ENCODE measurements at places on chromosomes 2 and 18.

- DNase-seq, result no peak
These were observed 319.8 kb downstream of the ETAA1 start for GRCh38 chr2:67716895-67717396.

DNA sequence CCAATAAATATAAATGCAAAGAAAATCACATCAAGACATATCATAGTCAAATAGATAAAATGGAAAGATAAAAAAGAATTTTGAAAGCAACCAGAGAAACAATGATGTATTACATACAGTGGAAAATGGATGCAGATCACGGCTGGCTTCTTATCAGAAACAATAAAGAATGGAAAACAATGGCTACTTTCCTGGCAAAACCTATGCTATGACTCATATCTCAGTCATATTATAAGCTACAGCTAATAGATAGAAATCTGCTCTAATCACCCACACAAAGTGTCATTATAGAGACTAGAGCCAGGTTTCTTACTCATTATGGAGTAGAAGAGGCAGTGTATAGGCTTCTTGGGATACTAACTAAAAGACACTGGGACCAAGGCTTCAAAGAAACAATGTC is 93.5 kb upstream of the TACR1 start:
- peak; percentile 59 for DNase-seq

DNA sequence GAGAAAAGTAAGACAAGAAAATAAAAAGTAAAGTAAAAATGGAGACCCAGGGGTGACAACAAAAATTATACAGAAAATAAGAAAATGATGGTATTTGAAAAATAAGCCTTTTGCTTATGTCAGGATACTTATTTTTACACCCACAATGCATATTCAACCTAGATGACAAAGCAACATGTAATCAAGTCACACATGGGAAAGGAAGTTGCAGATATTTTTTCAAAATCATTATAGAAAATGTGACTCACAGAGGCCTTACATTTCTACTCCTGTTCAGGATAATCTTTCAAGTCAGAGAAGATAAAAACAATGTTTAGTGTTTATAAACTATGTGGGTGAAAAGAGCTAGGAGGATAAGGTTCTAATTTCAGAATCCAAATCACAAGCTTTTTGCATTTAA is 275.3 kb upstream of the UBE2E3 start:
- DNase-seq, result no peak

- DNase-seq, result no peak
These were observed 33.9 kb upstream of the DARS1 start for GRCh38 chr2:136019306-136019705.

GRCh38 chr2:173264603-173265366 is 89.9 kb upstream of the CDCA7 start:
- DNase-seq, result no peak

- no peak for DNase-seq
These were observed 233.1 kb upstream of the MEX3C start for GRCh38 chr18:51430538-51430937.

GRCh38 chr18:74230922-74231714 is 60.6 kb downstream of the CYB5A start:
- no peak for DNase-seq

DNA sequence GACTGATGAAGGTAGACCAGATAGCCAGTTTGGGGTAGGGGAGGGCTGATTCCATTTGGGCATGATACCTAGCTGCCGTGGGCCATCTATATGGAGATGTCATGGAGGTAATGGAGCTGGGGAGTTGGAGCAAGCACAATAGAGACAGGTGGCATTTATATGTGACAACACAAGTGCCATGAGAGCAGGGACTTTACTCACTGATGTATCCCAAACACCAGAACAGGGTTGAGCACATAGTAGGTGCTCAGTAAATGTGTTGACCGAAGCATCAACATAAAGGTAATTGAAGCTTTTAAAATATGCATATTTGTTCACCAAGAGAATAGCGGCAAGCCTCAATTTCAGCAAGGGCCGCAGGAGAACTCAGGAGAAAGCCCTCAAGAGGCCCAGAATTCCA is 15.0 kb downstream of the SLC30A3 start:
- DNase-seq, result no peak

DNA sequence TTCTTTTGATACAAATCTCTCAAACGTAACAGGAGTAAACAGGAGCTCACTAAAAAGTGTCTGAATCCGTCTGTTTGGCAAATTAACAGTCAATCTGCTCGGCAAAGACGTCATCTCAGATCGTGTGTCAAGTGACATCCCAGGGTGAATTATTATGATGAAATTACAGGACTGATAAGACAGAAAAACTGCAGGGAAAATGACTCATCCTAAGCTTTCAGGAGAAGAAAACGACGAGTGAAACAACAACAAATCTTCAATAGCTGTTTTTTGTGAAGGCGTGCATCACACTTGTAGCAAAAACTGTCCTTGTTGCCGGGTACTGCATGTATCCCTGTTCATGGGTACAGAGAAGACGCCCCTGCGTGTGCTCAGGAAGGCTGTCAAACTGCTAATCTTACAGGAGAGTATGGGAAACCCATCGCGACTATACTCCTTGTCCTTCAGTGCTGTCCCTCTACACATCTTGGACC is 24.9 kb downstream of the EPB41L3 start:
- no peak for DNase-seq

DNA sequence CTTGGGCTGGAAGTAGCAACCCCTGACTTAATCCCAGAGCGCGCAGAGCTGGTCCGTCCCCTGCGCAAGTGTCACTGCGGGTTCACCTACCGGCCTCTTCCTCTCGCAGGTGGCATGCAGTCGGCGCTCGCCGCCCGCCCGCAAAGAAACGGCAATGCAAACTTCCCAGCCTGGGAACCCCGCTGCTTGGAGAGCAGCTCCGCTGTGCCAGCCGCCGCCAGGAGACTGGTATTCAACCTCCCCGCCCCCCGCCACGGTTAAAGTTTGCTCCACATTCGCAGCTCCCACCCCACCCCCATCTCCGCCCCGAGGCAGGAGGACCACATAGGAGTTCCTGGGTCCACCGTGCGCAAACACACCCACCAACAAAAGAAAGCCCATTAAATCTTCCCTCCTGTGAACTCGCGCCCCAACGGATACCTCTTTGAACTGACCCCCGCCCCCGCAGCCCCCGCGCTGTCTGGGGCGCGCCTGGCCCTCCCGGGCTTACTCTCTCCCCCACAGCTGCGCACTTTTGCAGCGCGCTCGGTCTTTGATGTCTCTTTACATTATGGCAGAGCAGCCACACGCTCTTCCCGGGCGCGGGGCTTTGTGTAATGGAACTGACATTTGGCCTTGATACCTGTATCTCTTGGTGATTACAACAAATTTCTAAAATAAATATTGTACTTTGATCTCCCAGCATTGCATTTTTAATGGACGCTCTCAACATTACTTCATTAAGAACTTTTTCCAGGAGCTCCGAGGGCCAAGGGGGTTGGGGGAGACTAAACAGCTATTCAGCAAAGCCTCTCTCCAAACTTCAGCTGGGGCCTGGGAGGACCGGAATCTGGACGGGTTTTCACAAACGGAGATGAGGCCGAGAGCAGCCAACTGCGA is 3.1 kb upstream of the SP5 start:
- no peak for DNase-seq

DNA sequence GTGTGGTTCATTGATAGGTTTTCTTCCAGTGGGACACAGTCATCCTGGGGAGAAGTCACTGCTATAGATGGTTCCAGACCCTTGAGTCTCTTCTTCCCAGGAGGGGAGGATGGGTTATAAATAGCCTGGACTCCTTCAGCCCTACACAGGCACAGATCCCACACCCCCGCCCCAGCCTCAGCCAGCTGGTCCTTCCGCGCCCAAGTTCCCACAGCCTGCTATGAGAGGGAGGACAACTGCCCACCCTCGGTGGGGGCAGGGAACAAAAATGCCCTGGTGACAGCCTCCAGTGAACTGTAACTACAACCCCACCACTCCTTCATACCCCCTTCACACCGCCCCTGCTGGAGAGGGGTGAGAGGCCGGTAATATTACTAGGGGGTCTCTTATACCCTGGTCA is 3.2 kb downstream of the ZBTB7C start:
- no peak for DNase-seq

DNA sequence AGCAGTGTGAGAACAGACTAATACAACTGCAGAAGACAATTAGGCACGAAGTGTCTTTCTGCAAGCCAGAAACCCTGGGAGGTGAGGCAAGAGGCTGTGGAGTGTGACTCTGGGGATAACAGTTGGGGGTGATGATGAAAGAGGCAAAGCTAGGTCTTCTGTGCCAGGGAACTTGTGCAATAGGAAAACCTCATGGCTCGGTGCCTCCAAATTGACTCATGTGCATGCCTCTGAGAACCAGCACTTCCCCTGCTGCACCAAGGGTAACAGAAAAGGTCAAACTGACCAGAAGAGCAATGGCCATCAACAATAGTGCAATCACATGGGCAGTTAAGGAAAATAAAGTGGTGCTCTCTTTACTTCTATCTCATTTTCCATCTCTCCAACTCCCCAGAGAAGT is 136.4 kb downstream of the SCG2 start:
- peak; percentile 85 for DNase-seq

DNA sequence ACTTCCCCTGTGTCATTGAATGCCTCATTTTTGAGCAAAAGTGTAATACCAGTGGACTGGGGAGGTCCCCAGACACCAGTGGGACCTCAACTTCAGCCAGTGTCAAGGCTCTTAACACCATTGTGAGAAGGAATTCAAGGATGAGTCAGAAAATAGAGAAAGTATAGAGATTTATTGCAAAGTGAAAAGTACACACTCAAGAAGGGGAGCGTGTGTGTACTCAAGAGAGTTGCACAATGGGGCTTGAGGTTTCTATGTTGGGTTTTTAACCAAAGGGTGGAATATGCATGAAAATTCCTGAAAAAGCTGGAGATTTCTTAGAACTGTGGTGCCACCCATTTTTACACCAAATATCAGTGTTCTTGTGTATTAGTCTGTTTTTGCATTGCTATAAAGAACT is 81.9 kb downstream of the ADCYAP1 start:
- no peak for DNase-seq

- peak; percentile 69 for DNase-seq
These were observed 119.1 kb upstream of the STPG4 start for GRCh38 chr2:47274054-47274782.

GRCh38 chr2:29700560-29700959 is 220.8 kb downstream of the ALK start:
- DNase-seq, result peak; percentile 27

DNA sequence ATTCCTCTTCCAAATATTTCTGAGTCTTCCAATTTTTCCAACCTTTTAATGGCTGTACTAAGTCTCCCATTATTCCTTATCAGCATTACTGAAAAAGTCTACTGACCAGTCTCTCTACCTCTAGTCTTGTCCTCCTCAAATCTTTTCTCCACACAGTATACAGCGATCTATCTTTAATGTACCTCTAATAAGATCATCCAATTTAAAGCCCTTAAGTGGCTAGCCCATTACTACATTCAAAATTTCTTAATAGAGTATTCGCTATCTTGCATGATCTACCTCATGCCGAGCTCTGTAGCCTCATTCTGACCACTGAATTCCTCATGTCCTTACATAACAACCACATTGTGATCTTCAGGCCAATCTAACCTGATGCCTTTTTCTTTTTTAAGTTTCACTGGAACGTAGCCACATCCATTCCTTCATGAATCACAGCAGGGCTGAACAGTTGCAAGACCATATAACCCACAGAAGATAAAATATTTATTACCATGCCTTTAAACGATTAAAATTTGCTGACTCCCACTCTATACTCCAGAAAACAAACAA is 57.9 kb downstream of the SLC66A3 start:
- peak; percentile 92 for DNase-seq

GRCh38 chr2:161415034-161415986 is 787 bp upstream of the TBR1 start:
- DNase-seq, result no peak

GRCh38 chr2:58914733-58915505 is 673.8 kb upstream of the FANCL start:
- DNase-seq, result no peak

GRCh38 chr18:74531043-74531442 is 3.3 kb upstream of the CNDP1 start:
- DNase-seq, result no peak

- no peak for DNase-seq
These were observed 270.7 kb upstream of the THUMPD2 start for GRCh38 chr2:40049781-40050180.

GRCh38 chr18:42824178-42824577 is 291.3 kb downstream of the RIT2 start:
- no peak for DNase-seq

DNA sequence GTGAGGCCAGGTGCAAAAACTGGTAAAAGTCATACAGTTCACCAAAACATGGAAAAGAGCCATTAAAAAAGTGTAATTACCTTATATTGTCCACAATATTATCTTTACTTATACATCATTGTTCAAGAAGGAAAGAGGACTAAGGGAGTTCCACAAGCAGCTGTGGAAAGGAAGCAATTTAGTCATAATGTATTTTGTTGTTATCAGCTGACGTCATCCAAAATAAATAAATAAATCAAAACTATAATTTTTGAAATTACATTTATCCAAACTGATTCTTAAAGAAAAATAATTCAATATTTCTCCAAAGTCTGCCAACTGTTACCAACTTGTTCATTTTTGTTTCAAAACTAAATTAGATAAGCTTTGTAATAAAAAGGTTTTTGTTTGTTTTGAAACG is 256.1 kb upstream of the CNTNAP5 start:
- no peak for DNase-seq

GRCh38 chr18:24536326-24536725 is 75.9 kb downstream of the HRH4 start:
- no peak for DNase-seq

DNA sequence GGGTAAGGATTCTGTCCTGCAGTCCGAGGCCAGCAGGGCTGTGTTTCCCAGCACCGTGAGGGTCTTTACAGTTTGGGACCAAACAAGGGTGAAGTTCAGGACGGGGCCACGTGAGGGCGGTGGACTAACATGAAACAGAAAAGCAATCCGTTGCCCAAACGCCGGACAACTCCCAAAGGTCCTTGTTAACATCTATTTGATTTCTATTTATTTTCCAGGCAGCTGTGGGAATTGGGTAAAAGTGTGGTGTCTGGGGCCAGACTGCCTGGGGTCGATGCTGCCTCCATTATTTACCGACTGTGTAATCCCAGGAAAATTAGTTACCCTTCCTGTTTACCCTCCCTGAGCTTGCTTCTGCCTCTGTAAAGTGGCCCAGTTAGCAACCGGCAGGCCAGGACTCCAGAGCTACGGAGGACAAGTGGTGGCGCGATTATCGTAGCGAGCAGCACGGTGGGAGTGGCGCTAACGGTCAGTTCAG is 66.3 kb upstream of the TCF7L1 start:
- peak; percentile 53 for DNase-seq

DNA sequence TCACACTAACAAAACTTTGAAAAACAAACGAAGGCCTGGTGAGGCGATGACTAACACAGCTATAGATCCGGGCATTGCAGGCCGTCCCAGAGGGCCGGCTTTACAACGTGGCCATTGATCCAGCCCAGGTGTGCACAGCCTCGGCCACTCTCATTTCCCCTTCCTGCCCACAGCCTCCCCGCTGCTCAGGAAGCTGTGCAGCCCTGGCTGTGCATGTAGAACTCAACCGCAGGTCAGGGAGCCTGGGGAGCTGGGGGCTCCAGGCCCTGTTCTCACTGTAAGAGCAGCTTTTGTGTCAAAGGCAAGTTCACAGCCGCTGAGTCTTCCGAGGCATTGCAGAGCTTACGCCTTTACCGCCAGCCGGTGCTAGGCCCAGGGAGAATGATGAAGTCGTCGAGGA is 87.2 kb downstream of the LONRF2 start:
- no peak for DNase-seq

GRCh38 chr2:215847718-215848117 is 165.6 kb downstream of the MREG start:
- no peak for DNase-seq

GRCh38 chr2:212505586-212505985 is 33.0 kb downstream of the ERBB4 start:
- no peak for DNase-seq
